PC-3 (cell line): ENCODE measurements at places on chromosomes 4 and X. TPM values are rescaled to one million over a fixed set of nuclear protein-coding genes. Genes with fewer than 3 reads are reported as not detected.

DNA sequence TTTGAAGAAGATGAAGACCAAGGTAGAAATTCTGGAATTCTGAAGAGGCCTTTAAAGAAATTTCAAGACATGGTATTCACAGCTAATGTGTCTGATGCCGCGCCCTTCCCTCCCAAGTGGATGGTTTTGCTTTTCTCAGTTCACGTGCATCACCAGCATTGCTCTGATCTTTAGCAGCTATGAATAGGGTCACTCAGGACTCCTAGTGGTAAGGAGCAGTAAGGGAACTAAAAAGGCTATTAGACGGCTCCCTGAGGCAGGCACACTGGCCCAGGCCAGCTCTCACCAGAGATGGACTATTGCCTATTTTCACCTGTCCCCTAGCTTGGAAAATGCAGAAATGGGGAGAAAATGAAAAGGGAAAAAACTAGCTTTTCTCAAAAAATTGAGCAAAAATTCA is 447.5 kb upstream of the RASGEF1B start:
- DNase-seq: peak; percentile 22

DNA sequence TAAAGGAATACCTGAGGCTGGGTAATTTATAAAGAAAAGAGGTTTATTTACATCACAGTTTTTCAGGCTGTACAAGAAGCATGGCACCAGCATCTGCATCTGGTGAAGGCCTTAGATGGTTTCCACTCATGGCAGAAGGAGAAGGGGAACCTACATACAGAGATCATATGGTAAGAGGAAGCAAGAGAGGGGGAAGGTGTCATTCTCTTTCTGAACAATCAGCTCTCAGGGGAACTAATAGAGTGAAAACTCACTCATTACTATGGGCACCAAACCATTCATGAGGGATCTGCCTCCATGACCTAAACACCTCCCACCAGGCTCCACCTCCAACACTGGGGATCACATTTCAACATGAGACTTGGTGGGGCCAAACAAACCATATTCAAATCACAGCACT is 61.7 kb upstream of the PPP1R2C start:
- no peak for DNase-seq

HTT gene
- total RNA-seq: 18.4 and 36.3 TPM in 2 replicates

GRCh38 chr4:17688011-17688441 is 73.6 kb downstream of the MED28 start:
- peak; percentile 54 for DNase-seq

- peak; percentile 21 for DNase-seq
These were observed 6.2 kb downstream of the JADE3 start for GRCh38 chrX:46918434-46918833.

DNA sequence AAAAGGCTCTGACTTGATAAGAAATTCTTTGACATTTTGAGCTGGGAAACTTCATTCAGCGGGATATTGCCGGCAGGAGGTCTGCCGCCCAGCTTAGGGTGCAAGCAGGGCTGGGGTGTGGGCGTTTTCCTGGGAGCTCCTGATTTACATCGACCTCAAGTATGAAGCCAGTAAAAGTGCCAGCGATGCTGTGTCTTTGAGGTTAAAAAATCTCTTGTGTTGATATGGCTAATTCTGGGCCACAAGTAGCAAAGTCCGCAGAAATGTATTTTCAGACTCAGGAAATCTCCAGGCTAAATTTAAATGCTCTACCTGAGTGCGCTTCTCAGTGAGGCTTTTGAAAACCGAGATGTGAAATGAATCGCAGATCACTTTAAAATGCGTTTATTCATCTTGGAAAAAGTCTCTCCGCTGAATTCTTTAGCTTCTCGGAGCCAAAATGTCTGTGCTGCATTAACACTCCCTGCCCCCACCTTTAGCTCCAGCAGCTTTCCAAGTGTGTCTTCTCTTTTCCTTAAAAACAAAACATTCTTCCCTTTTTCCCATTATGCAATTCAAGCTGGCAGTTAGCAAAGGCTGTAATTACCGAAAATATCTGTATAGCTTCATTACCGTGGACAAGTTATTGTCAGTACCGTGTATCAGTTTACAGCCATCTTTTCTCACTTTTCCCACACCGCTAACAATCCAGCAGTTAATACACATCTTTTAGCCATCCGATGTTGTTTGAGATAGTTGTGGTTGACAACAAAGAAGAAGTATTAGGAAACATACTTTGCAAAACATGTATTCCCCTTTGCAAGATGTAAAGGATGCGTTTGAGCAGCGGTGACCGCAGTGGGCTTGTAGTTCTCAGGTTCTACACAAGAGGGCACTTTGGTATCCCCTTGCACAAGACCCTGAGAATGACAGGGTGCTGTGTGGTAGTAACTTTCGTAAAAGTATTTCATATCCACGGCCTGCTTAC is 136.0 kb upstream of the STX18 start:
- no peak for DNase-seq

CXCL9 gene
- not detected in 2 replicates for total RNA-seq

TBX22 gene
- not detected in 2 replicates for total RNA-seq

ADH1B gene
- not detected in 2 replicates for total RNA-seq

GRCh38 chr4:122762520-122762919 is 30.0 kb downstream of the BBS12 start:
- DNase-seq: no peak

DNA sequence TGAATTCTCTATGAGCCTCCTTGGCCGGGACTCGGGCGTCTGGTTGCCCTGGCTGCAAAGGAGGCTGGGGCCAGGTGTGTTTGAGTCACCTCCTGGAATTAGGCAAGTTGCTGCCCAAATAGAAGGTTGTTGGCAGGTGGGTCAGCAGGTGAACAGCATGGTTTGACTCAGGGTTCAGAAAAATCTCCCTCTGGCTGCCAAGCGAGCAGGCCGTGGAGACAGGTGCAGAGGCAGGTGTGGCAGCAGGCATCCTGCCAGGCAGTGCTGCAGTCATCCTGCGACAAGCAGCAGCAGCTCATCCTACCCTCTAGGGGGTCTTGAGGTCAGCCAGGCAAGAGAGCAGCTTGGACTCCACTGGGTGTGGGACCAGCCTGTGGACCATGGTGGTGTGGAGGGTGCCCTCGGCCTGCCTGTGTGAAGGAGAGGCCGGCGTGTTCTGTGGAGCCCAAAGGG is 8.2 kb downstream of the MSANTD1 start:
- DNase-seq: peak; percentile 81

GRCh38 chr4:16110661-16111290 is 27.0 kb upstream of the PROM1 start:
- no peak for DNase-seq
